Neural progenitor cell (in vitro differentiated cells): ENCODE measurements at places on chromosomes 3 and 15.

DNA sequence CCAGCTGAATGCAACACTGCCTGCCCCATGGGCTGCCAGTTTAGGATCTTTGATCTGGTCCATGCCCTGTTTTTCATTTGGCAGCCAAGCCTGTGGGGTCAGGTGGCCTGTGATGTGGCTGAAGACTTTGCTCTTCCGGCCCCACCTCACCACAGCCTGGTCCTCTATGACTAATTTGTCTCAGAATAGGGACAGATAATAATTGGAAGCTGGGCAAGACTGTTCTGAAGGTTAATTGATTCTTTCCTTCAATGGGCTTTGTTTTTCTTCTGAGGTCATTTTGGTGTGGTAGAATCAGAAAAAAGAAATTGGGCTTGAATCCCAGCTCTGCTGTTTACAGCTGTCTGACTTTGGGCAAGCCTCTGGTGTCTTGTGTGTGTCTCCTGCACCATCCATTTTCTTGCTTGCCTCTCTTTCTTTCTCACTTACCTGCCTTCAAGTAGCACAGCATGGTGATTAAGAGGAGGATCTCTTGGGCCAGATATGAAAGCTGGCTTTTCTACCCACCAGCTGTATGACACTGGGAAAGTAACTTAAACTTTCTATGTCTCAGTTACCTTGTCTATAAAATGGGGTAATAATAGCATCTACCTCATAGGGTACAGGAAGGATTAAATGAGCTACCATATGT lies 24.2 kb downstream of the ABHD2 start:
- no peak for DNase-seq

GRCh38 chr3:105999856-106000255 lies 131.0 kb upstream of the CBLB start:
- no peak for DNase-seq

DNA sequence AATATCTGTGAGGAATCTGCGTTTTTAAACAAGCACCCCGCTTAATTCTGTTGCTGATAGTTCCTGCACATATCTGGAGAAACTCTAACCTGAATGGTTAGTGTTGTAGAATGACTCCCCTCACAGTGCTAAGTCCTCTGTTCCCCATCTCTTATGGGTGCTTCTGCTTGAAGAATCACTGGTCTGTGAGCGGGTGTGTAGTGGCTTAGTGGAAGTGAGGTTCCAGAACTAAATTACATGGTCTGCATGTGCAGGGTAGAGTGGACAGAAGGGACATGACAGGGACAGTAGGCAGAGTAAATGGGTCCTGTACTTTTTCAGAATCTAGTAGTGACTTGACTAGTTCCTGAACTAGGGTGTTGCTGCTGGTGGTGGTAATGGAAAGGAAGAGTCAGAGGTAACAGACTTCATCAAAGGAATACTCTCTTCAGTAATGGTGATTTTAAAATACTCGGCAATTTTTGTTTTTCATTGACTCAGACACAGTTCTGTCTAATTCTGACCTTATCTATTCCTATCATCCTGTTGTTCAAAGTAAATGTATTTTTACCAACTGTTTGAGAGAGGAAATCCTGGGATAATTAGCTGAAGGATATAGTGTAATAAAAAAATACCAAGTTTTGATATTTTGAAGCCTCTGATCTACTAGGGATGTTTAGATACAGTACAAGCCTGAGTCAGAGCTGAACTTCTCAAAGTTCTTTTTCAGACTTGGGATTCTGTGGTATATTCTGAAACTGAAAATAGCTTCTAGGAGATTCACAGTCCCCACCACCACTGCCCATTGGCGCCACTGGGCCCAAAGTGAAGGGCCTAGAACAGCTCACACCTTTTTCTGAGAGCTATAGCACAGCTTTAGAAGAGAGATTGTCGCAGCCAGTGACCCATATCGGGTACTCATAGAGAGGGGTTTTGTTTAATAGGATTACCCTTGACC lies 55.5 kb downstream of the FNDC3B start:
- no peak for DNase-seq

DNA sequence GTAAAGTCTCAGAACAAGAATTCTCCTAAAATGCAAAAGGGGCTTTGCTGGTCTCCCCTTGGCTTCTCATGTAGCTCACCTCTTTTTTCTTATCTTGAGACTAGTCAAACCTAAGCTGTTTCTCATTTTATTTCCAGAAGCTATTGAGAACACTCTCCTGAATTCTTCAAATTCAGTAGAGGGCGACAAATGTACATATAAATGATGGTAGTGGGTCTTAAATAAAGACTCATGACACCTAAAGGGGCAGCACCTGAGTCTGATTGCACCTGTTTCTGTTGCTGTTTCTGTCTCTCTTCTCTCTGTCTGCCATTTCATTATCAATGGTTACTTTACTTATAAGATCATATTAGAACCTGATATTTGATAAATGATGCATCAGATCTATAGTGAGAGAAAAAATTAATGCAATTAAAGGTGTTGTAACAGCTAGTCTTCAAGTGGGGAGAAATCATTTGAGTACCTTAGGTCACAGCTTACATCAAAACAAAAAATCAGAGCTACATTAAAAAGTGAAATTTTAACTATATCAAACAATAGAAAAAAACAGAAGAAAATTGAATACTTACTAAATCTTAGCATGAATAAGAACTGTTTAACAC lies 7.0 kb downstream of the ADIPOQ start:
- peak; percentile 54 for DNase-seq

- no peak for DNase-seq
Observed at GRCh38 chr3:179000659-179001058, 71.0 kb downstream of the ZMAT3 start.

DNA sequence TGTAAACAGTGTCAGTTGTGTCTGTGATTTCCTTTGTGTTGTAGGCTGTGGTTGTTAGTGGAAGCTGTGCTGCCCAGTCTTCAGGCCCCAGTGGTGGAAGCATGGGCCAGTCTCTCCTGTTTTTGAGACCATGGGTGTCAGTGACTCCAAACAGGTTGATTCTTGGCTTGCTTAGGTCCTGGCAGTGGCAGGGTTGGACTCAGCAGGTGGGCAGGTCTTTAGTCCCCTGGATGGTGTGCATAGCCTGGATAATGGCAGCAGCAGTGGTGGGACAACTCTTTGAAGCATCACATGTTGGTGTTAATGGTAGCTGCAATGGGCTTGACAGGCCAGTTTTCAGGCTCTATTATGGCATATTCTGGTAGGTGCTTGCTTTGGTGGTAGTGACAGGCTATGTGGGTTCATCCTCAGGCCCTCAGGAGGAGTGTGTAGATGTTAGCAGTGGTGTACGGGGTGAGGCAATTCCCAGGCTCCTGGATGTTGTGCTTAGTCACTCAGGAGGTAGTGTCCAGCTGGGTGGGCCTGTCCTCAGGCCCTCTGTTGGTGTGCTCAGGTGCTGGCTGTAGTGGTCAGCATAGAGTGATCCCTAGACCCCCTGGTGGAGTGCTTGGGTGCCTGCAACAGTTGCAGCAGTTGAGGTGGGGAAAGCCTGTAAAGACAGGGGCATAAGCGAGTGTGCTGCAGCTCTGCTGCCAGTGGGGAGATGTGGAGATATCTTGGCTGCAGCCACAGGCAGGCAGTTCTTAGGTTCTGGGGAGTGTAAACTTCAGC lies 596.7 kb downstream of the PDCD6IP start:
- no peak for DNase-seq

DNA sequence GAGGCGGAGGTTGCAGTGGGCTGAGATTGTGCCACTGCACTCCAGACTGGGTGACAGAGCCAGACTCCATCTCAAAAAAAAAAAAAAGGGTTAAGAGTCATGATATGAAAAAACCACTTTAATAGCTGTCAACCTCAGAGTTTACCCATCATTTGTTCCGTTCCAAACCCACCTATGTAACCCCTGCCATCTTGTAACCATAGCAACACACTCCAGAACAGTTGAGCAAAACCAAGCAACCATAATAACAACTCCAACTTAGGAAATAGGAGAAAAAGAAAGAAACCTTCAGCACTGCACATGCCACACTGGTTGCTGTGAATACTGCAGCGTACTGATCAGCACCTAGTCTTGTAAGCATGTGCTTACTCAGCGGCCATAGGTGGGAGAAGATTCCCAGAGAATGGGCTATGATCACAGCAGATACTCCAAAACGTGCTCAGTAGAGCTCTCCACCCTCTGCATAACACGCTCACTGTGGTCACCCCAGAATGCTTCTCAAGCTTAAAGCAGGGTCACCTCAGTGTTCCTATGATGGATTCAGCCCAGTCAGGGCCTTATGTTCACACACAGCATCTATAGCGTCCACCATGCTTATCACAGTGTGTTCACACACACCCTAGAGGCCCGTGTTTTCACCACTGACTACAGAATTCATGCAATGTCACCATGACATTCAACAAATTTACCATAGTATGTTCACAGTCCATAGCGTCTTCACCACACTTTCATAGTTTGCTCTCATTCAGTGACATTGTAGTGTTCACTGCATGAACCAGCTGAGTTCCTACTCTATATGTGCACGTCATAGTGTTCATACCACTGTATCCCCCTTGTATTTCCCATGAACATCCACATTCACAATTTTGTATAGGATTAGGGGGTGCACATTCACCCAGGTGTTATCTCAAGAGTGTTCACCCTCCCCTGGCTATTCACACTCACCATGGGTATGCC lies 6.5 kb upstream of the CILP start:
- no peak for DNase-seq
